Activated CD4-positive, alpha-beta T cell treated with anti-CD3 and anti-CD28 coated beads, Interleukin-2, amount 50 U/mL, for 48 hours (primary cell): ENCODE measurements at places on chromosomes 12 and 14.
A peak's percentile ranks its signal among the peaks of the same experiment; 100 is the strongest.

- no peak for DNase-seq
Observed at GRCh38 chr14:56952766-56953473, 142.6 kb upstream of the OTX2 start.

GRCh38 chr12:7907009-7907408 lies 29.0 kb downstream of the SLC2A3 start:
- no peak for DNase-seq

- no peak for DNase-seq
Observed at GRCh38 chr14:22718091-22718490, 48.4 kb upstream of the OXA1L start.

DNA sequence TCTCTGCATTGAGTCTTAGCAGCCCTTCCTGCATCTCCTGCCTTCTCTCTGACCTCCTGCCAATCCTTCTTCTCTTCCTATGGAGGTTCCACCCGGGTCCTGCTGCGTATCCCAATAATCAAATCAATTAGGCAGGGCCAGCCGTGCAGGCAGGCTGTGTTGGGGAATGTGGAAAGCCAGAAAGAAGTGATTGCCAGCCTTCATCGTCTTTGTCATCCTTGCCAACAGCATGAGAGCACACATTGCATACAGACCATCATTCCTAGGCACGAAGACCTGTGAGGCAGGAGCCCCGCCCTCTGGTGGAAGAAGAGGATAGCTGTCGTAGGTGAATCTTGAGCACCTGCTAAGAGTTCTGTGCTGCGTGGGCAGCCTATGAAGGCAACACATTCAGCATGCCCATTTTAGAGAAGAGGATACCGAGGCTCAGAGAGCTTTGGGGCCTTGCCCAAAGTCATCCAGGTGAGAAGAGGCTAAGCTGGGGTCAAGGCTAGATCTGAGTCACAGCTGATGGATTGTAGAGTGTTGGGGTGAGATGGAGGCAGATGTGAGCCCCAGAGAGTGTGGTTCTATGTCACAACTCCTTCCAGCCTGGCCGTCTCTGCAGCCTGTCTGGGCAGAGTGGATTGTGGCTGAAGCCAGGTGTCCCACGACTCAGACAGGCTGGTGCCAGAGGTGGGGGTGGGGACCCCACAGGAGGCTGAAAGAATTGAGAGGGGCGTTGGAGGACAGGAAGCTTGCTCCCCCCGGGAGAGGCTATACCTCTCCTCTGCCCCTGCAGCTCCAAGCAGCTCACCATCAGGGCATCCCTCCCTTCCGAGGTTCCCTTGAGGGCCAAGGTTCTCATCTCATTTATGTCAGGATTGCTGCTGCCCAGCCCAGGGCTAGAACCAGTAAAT lies 12.7 kb downstream of the C14orf132 start:
- no peak for DNase-seq

- DNase-seq: no peak
Observed at GRCh38 chr12:42525444-42525843, 64.1 kb downstream of the PRICKLE1 start.

GRCh38 chr12:93624595-93625294 lies 52.3 kb downstream of the SOCS2 start:
- DNase-seq: no peak

- peak; percentile 27 for DNase-seq
Observed at GRCh38 chr14:36580856-36581831, 1.3 kb downstream of the NKX2-8 start.

GRCh38 chr12:110844551-110845338 lies 2.0 kb upstream of the CCDC63 start:
- no peak for DNase-seq

DNA sequence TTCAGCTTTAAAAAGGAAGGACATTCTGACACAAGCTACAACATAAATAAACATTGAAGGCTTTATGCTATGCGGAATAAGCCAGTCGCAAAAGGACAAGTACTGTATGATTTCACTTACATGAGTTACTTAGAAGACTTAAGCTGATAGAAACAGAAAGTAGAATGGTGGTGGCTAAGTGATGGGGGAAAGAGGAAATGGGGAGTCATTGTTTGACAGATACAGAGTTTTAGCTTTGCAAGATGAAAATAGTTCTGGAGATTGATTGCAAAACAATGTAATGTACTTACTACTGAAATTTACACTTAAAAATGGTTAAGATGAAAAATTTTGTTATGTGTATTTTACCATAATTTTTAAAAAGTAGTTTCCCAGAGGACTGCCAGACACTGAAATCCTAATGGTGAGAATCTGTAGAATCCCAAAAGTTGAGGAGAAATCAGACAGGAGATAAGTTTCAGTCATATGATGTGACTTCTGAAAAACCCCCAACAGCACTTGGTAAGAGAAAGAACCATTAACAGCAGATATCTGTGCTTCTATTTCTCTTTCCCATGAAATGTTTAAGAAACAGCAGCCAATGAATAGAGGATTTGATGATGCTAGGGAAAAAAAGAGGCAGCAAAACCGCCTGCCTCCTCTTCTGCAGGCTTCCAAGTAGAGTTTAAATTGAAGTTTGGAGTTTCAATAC lies 16.6 kb upstream of the CLEC2A start:
- no peak for DNase-seq

DNA sequence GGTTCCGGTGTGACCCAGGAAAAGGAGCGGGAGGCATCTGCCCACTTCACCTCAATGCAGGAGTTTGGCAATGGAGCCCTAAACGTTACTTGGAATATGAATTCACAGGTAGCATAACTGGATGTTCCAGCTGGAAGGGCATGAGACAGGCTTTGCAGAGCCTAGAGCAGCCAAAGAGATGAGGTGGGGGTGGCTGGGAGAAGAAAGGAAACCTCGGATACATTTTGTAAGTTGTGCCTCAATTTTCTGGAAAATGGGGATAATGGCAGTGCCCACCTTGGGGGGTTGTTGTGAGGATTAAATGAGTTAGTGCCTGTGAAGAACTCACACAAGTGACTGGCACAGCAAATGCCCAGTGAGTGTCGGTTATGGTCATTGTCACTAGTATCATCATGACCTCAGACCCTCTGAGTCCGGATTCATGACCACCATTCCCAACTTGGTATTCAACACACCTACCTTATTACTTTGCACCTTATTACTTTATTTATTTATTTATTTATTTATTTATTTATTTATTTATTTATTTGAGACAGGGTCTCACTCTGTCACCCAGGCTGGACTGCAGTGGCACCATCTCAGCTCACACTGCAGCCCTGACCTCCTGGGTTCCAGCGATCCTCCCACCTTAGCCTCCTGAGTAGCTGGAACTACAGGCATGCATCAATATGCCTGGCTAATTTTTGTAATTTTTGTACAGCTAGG lies 56.0 kb downstream of the CLMN start:
- no peak for DNase-seq

DNA sequence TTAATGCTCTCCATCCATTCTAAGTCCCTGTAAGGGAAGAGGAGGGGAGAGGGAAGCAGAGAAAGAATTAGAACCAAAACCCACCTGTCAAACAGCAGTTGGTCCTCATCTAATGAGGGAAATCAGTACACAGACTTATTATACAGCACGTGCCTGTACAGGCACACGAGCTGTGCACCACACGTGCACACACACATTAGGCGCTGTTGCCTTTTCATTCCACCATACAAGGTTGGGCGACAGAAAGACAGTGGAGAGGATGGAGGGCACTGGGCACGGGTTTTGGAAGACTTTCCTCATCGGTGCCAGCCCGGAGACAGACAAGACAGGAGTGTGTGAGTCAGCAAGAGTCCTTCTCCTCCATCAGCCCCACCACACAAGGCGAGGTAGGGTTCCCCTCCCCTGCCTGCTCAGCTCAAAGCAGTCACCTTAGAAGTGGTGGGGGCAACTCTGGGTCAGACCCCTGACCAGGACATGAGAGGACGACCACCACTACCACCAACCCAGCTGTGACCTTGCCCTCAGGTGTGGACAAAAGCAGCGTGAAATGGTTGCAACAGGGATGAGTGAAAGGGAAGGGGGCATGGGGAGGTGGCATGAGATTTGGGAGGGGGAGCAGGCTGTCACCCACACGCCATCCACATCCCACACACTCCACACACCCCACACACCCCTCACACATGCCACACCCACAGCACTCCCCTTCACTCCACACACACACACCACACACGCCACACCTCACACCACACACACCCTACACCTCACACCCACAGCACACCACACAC lies 80.7 kb downstream of the ACTN1 start:
- DNase-seq: no peak

DNA sequence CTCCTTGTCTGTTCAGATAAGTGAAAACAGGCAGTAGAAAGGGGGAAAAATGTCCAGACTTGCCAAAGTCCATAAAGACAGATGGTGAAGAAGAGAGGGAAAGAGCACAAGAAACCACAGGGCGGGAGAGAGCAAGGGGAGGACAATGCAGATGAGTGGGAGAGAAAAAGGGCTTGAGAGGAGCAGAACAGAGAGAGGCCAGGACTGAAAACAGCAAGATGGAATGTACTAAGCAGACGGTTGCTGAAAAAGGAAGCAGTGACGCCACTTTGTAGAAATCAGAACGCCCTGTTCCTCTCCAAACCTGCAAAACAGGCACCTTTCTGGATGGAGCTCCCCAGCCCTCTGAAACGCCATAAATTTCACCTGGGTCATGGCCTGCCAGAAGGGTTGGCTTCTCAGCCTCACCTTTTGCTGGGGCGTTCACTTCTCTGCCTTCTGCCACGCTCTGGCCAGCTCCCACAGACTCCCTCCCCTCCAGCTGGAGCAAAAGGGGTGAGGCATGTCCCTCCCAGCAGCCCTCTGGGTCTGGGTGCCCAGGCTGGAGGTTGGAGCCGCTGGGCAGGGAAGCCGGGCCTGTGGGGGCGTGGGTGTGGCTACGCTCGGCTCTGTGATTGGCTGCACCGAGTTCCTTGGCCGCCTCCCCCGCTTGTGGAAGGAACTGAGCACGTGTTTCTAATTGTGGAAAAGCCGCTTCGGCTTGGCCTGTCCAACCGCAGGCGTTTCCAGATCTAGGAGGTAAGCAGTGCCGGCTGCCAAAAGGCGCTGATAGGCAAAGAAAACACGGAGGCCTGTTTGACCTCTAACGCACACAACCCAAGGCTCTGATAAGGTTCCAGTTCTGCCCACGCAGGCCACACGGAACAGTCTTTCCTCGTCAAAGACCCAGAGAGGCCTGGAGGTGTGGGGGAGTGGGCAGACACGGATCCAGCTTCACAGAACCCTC lies 29.3 kb downstream of the SLC7A8 start:
- DNase-seq: peak; percentile 19
